ENCODE measurements at places on chromosomes 5 and 9.

DNA sequence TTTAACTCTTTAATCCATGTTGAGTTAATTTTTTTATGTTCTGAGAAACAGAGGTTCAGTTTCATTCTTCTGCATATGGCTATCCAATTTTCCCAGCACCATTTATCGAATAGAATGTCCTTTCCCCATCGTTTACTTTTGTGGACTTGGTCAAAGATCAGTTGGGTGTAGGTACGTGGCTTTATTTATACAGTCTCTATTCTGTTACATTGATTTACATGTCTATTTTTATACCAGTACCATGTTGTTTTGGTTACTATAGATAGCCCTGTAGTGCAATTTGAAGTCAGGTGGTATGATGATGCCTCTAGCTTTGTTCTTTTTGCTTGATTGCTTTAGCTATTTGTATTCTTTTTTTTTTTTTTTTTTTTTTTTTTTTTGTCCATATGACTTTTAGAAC, 462.0 kb downstream of the HTR1A start:
- no peak for DNase-seq

GRCh38 chr5:128228521-128228920, 145.0 kb downstream of the SLC12A2 start:
- no peak for DNase-seq

- DNase-seq: no peak
Observed at GRCh38 chr5:40499518-40500273, 180.0 kb upstream of the PTGER4 start.

DNA sequence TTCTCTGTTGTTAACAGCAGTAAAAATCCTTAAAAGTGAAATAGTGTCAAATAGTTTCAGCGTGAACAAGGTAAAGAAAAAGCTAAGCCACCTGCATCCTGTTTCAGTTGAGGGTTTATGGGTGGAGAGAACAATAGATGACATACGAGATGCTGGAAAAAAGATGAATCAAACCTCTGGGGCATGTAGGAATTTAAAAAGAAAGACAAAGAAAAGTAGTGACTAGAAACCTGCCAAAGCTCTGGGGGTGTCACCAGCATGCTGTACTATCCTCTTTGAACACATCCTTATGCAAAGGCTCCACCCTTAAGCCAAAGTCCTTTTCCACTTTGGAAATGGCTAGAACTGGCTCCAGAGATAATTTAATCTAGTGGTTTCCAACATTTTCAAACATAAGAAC, 22.2 kb downstream of the SCAI start:
- DNase-seq: no peak

DNA sequence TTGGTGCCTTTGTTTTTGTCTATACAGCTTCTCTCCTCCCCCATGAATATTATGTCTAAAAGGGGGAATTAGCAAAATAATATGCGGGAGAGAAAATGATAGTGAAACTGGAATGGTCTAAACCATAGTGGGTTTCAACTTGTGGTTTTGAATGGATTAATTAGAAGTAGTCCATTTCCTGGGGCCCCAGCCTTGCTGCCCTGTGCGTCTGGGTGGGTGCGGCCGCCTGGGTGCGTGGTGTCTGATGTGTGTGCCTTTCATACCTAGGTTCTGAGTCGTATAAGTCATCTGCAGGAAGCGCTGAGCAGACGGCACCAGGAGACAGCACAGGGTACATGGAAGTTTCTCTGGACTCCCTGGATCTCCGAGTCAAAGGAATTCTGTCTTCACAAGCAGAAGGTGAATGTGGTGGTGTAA, 120.0 kb upstream of the CACNA1B start:
- no peak for DNase-seq

DNA sequence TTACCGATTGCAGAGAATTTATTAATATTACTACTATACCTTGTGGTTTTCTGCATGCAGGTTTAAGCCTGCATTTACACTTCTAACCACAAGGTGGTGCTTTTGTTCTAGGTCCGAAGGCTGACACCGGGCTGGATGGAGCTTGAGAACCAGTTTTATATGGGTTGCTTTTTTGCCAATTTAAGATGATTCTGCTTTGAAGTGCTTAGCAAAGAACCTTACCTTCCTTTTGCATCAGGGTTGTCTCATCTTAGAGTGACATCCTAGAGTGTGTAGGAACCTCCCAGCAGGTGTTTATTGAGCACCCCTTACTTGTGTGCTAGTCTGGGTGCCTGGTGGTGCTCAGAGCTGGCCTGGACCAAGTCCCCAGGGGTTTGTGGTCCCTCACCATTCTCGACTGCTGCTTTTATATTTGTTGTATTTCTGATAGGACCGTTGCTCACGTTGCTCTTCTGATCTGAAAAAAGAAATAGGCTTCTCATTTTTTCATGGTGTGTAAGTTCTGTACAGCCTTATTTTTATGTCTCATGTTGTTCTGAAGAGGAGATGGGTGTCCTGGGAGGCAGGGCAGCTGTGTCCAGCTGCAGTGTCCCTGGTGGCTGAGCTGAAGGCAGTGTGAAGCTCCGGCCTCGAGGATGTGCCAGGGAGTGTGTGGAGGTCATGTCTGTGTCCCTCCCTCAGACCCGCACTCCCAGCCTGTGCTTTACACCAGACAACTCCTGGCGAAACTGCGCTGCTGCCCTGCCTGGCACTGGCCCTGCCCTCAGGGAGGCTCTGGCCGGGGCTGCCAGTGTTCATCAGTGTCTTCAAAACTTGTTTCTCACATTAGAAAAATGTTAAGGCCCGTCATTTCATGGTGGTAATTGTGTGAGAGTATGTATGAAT, 54.3 kb downstream of the EHMT1 start:
- DNase-seq: no peak

GRCh38 chr9:89817151-89817950, 212.5 kb downstream of the GADD45G start:
- no peak for DNase-seq

DNA sequence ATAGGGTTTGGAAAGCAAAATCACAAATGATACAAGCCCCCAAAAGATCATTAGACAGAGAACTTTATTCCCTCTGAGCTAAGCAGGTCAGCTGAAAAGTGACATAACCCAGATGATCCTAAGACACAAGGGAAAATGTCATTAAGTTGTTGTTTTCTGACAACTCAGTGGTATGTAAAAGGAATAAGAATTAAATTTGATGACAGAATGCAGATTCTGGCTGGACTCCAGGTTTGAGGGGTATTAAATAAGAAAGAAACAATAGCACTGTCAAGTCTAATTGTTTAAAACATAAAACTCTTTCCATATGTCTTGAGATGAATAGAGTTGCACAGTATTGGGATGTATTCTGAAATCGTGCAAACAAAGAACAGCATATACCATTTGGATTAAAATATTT, 429.9 kb downstream of the CAAP1 start:
- DNase-seq: no peak

GRCh38 chr9:121179930-121180681, 21.6 kb downstream of the RAB14 start:
- no peak for DNase-seq

DNA sequence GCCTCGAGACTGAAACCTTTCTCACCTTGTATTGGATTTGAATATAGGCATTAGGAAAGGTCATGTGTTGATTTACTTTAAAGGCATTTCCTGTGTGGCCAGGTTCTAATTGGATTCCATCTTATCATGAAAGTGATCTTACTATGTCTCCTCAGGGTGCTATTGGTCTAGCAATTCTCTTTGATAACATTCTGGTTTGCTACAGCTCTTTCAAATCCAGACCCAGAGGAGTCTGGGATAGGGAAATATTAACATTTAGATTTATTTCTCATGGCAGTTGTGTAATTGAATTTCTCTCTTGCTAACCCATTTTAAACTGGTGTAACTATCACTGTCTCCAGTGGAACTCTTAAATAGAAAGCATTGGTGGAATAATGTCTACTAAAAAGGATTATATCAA, 69.9 kb upstream of the NMUR2 start:
- DNase-seq: no peak

DNA sequence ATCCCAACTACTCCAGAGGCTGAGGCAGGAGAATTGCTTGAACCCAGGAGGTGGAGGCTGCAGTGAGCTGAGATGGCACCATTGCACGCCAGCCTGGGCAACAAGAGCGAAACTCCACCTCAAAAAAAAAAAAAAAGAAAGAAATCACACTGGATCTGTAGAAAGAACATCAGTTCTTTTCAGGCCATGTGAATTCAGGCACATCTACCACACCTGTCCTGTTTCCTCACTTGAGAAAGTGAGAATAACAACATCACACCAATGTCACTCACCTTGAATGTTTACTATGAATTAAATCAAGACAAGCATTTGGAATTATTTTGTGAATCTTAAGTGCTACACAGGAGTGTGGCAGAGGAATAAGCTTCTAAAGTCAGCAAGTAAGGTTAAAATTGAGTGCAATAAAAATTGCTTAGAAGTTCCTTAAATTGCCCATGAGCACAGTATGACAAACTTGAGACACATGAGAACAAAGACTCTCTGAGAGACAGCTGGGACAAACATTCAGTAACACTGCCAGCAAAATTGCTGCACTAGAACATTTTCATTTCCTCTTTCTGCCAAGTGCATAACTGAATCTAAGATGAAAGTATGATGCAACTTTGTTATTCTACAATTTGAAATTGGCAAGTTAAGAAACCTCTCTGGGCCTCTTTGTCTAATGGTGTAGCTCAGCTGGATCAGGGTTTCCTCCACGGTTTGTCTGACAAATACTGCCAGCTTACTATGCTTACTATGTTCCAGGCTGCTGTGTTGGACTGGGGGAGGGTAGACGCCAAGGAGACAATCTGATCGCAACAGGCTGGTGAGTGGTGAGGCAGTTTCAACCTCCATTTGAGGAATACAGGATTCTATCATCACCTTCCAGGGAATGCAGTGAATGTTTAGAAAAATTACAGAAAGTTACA, 1.9 kb upstream of the RIC1 start:
- peak; percentile 2 for DNase-seq

GRCh38 chr5:117463881-117464570, 889.4 kb upstream of the SEMA6A start:
- DNase-seq: no peak

DNA sequence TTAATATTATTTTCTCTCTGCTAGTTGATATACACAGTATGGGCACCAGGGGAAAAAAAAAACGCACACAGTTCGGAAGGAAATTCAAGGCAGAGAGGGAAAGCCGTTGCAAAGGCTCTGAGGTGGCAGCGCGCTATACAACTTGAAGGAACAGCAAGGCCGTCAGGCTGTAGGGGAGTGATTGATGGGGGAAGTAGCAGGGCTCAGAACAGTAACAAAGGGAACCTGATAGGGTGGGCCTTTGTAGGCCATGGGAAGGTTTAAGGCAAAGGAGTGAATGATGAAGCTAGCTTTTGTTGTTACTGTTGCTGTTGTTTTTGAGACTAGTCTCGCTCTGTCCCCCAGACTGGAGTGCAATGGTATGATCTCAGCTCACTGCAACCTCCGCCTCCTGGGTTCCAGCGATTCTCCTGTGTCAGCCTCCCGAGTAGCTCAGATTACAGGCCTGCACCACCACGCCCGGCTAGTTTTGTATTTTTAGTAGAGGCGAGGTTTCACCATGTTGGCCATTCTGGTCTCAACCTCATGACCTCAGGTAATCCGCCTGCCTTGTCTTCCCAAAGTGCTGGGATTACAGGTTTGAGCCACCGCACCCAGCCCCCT, 27.0 kb downstream of the AQP7 start:
- DNase-seq: no peak

- DNase-seq: no peak
Observed at GRCh38 chr5:67262206-67262605, 65.6 kb upstream of the CD180 start.

Measured in GOT3 (cell line).